Thoracic aorta (tissue), 2 donors: ENCODE measurements at places on chromosomes 16 and 17. TPM values are rescaled to one million over a fixed set of nuclear protein-coding genes. Genes with fewer than 3 reads are reported as not detected.

TMEM132E gene
- 1.9 TPM for total RNA-seq

SHISA9 gene
- total RNA-seq, result 3.4 TPM

SPNS2 gene
- total RNA-seq, result 23.9 TPM

LITAFD gene
- total RNA-seq, result not detected

ZNF785 gene
- total RNA-seq, result 15.6 TPM

CHST6 gene
- total RNA-seq, result 7.7 TPM

SOST gene
- total RNA-seq, result 45.2 TPM

DYNLL2 gene
- 28.5 TPM for total RNA-seq

ZNF23 gene
- total RNA-seq, result 3.9 TPM

GRB7 gene
- 1.4 TPM for total RNA-seq

RRAD gene
- 43.2 TPM for total RNA-seq

BICDL2 gene
- 1.1 TPM for total RNA-seq
